ENCODE measurements at places on chromosomes 2 and 18.

DNA sequence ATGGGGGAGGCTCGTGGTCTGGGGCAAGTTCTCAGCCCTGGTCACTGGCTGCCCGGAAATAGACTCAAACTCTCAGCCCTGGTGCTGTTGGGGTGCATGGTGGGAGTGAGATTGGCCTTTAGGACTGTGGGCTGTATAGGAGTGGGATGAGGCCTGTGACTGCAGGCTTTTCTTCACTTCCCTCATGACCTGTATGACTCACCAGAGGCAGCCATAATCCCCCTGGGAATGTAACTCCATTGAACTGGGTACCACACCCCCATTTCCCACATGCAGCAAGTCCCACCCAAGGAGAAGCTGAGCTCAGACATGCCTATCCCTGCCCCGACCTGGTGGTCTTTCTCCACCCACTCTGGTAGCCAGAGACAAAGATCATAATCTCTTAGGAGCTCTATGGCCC lies 177.7 kb upstream of the OSR1 start:
- DNase-seq, result no peak

DNA sequence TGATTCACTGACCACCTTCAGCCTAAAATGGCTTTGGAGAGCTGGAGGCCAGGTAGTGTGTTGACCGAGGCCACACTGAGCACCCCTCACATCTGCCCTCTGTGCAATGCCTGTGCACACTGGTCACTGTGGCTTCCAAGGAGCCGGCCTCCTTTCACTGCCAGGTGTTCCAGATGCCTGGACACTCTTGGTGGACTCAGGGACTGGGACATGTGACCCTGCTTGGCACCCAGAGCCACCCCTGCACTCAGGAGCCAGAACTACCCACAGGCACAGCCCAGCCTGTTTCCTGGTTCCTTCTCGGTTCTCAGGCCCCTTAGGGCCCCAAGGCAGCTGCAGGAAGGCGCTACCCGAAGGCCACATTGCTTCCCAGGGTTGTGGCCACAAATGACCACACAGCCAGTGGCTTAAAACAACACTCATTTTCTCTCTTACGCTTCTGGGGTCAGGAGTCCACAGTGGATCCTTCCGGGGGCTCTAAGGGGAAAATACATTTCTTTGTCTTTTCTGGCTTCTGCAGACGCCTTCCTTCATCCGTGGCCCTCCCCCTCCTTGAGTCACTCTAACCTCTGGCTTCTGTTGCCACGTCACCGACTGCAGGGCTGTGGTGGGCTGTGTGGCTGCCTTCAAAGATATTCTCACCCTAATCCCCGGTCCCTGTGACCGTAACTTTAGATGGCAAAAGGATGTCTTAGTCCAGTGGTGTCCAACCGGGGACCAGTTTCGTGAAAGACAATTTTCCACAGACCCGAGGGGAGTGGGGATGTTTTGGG lies 78.6 kb downstream of the ASB1 start:
- no peak for DNase-seq

- no peak for DNase-seq
Measured at GRCh38 chr2:89850881-89851582, 1159.6 kb downstream of the RPIA start.

GRCh38 chr18:8944871-8945245 lies 157.6 kb upstream of the NDUFV2 start:
- DNase-seq, result no peak

GRCh38 chr2:178496049-178496448 lies 15.8 kb downstream of the PLEKHA3 start:
- no peak for DNase-seq

DNA sequence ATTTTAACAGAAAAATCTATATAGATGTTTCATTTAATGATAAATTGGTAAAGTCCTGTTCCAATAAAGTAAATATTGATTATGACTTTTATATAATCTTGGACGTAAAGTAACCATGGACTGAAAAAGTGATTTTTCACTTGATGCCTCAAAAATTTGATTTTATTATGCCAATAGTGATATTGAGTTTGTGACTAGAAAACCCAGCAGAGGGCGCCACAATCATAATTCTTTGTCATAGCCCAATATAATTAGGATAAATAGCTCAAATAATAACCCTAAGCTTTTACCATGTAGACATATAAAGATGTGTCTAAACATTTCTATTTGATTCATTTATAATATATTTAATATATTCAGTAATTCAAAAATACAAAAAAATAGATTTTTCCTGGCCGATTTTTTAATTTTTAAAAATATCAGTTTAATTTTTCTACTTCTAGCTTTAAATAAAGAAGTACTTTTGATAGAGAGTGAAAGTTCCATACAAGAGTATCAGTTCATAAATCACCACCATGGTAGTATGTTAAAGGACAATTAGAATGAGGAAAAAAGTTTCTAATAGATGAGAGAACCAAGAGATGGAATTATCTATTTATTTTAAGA lies 30.7 kb downstream of the CAMKMT start:
- peak; percentile 18 for DNase-seq

GRCh38 chr2:98446850-98447249 lies 2.2 kb downstream of the INPP4A start:
- no peak for DNase-seq

GRCh38 chr2:172120118-172120517 lies 17.4 kb upstream of the DLX2 start:
- DNase-seq, result no peak

GRCh38 chr2:147588191-147588590 lies 256.6 kb upstream of the ACVR2A start:
- no peak for DNase-seq

GRCh38 chr18:7102131-7102530 lies 15.5 kb downstream of the LAMA1 start:
- no peak for DNase-seq

DNA sequence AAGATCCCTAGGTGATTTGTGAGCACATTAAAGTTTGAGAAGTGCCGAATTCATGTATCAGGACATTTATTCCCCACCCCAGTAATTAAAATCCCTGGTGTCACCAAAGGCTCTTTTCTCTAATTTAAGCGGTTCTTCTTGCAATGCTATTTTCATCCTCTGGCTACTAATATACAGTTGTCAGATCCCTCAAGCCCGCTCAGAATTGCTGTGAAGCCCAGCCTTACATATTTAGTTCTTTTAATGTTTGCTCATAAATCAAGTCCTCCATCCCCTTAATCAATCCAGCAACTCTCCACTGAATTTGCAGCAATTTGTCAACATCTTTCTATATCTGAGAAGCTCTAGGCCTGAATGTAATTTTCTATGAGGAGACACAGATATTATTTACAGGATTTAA lies 437.9 kb downstream of the PIK3C3 start:
- DNase-seq, result no peak

DNA sequence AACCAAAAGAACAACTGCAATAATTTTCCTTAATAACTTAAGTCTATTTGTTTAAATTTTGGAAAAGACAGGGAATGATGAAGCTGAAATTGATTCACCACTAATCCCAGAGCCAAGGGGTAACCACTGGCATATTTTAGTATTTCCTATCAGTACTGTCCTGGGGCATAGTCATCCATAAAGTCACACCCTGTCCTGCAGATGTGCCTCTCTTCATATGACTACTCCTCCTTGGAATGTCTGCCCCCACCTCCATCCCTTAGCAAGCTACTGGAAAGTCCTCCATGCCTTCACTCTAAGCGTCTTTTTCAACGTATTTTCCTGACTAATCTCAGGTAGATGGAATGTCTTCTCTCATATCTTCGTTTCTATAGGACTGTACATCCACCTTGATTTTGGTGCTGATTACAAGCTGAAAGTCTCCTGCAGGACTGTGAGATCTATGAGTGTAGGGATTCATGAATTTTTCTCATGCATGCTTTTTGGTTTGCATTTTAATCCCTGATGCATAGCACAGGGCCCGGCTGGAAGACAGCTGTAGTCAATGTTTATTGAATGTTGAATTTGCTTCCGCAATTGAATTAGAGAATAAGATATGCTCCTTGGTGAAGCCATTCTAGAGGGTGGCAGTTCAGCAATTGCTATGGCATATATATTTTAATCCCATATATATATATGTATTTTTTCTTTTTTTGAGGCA lies 85.6 kb downstream of the MOGAT1 start:
- DNase-seq, result no peak

GRCh38 chr18:47898696-47899095 lies 31.8 kb downstream of the SMAD2 start:
- no peak for DNase-seq

DNA sequence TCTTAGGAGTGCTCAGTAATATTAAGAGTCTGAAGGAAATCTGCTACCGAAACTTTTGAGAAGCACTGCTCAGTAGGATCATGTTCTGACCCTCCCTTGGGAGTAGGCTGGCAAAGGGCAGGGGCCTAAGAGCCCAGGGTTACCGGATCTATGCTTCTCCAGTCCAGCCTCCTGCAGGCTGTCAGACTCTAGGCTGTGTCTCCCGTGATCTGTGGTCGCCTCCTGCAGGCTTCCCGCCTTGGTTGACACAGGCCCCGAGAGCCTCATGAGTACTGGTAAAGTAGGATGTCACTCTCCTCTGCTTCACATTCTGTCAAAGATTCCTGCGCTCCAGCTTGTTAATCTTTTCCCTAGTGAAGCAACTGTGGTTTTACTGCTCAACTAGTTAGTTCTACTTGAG lies 647.8 kb upstream of the RAB6C start:
- DNase-seq, result no peak

DNA sequence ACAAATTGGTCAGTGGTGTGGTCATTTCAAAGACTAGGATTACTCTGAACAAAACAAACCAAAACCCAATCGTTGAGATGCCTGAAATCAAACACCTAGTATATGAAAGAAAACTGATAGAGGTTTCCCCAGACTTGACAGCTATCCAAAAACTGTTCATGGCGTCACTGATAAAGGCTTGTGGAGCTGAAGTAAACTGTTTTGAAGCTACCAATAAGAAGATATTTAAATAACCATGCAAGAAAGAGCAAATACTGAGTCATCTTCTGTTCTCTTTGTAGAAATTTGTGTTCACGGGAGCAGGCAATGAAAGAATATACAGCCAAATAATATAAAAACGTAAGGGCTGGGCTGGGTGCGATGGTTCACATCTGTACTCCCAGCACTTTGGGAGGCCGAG lies 7.5 kb upstream of the COLEC11 start:
- DNase-seq, result no peak

DNA sequence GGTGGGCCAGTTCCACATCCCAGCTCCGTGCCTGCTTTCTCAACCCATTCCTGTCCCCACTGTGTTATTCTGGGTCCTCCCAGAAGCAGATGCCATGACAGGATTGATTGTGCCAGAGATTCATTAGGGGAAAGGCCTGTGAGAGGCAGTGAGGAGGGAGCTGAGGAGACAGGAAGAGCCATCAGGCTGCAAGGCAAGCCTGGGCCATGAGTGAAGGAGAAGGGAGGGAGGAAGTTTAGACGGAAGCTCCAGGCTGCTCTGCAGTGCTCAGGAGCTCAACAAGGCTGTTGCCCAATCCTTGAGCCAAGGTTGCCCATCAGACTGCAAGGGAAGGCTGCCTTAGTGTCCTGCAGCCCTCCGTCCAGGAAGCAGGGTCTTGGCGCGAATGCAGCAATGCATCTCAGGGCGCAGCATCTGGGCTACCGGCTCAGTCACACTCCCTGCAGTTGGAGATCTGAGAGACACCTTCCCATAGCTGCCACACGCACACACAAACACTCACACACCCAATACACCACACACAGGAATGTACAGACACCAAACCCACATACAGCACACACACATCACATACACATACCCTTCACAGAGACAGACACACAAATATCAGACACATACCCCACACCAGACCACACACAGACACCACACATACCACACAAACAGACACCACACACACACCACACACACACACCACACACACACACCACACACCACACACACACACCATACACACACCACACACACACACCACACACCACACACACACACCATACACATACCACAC lies 139.5 kb upstream of the NDUFV2 start:
- DNase-seq, result no peak

GRCh38 chr2:96729748-96730147 lies 10.1 kb downstream of the LMAN2L start:
- DNase-seq, result no peak

DNA sequence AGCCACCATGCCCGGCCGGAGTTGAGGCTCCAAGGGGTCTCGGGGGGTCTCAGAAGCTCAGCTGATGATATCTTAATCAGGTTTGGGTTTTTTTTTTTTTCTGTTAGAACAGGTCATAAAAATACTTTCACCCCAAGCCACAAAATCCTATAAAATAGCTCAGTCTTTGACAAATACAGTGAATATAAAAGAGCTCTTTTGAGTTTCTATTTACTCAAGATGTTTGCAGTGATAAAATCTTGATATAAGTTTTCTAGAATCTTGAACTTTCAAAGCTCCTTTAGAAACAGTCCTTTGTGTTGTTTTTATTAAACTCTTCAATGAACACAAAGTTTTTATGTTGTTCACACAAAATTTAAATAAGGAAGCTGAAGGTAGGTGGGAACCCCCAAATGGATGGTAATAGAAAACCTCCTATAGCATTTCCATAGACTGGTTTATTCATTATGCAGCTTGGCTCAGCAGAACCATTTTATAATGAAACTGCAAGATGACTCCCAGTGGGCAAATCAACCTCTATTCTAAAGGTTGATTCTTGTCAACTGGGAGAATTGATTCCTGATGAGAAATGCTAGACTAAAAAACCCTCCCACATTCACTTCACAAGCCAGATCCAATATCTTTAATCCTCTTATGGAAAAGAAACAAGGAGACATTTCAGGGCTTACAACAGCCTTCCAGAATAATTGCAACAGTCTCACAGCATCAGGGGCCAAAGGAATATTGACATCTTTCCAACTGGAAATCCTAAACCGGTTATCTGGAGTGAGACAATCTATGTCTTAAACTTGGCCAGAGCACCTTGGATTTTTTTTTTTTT lies 13.6 kb upstream of the NARS1 start:
- DNase-seq, result no peak

DNA sequence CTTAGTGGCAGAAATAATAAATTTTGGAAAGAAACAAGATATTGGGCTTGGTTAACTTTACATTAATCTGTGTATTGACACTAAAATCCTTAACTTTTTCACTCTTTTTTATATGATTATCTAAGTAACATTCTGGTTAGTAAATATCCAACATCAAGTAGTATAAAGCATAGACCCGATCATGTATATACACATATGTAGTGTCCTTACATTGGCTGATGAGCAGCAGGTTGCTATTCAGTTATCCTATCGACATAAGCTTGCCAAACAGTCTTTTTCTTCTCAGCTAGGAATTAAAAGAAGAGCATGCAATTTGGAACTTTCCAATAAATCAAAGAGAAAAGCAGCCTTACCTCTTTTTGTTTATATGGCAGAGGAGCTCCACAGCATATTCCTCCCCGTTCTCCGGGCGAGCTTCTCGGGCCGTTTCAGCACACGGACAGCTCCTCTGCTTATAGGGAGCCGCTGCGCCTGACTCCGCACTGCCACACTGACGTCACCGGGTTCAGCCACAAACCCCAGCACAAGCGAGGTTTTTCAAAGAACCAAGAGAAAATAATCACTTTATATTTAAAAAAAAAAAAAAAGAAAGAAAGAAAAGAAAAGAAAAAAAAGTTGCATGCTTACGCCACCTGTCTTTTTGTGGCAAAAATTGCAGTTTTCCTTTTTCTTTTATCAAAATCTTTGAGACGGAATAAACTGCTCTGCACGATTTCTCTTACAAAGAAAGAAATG lies at the start of gene SCG2:
Gene SCG2 (minus strand): TSS at position 430 of the 735 bp plus-strand sequence. CDS start 3,079 bp downstream, outside the sequence.
- DNase-seq, result no peak

GRCh38 chr2:11071211-11071610 lies 84.1 kb upstream of the SLC66A3 start:
- no peak for DNase-seq
